ENCODE measurements at places on chromosomes 6 and 20.

- no peak for DNase-seq
Observed at GRCh38 chr6:165976684-165977083, 191.0 kb downstream of the TBXT start.

- DNase-seq = no peak
Observed at GRCh38 chr6:13725570-13725969, 13.9 kb upstream of the RANBP9 start.

DNA sequence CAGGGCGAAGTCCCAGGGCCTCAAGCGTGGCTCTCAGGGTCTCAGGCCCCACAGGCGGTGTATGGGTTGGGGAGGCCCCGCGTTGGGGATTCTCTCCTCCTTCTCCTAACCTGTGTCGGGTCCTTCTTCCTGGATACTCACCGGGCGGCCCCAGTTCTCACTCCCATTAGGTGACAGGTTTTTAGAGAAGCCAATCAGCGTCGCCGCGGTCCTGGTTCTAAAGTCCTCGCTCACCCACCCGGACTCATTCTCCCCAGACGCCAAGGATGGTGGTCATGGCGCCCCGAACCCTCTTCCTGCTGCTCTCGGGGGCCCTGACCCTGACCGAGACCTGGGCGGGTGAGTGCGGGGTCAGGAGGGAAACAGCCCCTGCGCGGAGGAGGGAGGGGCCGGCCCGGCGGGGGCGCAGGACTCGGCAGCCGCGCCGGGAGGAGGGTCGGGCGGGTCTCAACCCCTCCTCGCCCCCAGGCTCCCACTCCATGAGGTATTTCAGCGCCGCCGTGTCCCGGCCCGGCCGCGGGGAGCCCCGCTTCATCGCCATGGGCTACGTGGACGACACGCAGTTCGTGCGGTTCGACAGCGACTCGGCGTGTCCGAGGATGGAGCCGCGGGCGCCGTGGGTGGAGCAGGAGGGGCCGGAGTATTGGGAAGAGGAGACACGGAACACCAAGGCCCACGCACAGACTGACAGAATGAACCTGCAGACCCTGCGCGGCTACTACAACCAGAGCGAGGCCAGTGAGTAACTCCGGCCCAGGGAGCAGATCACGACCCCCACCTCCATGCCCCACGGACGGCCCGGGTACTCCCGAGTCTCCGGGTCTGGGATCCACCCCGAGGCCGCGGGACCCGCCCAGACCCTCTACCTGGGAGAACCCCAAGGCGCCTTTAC, at the start of gene HLA-G:
HLA-G (plus strand) TSS at position 247 of the 892 bp plus-strand sequence; CDS start at position 267, 20 bp downstream.
- no peak for DNase-seq

DNA sequence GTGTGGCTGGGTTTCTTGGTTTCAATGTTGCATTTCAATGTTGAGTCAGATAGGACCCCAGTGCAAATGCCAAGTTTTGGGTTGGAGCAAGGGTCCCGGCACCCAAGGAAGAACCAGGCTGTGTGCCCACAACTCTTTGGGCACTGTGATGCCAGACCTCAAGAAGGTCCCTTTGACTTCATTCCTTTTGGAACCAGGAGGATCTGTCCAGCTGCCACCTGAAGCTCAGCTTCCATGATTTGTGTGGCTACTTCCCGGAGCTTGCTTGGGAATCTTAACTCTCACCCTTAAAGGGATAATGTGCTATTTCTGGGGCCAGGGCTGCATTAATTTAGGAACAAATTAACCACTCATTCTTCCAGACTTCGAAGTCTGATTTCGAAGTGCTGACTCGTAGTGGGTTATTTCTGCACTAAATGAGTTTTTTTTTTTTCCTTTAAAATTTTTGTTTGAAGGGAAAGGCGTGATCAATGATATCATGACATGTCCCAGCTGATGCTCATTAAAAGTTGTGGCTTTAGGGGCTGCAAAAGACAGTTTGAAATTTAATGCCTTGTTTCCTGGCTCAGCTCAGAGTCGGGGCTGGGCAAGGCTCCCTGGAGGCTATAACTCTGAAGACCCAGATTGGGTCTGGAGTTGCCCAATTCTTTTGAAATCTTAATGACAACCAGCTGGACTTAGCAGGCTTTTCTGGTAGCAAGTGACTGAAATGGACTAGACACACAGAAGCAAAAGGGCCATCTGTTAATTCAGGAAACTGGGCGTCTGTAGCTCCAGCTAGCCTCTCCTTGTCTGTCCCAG, 24.0 kb upstream of the PHACTR3 start:
- peak; percentile 92 for DNase-seq

DNA sequence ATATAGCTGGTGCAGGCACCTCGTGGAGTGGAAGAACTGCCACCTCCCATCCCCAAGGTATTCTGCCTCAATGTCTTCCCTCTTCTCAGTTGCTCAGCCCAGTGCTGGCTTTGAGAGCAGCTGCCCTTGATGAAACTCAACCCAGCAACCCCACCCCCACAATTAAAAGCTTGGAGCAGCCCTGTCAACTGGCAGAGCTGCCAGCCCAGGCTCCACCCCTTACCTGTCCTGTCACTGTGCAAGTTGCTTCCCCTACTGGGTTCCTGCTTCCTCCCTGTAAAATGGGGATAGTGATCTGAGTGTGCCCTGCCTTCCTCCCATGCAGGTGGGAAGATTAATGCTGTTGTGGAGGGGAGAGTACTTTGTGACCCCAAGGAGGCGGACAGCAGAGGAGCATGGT, 4.5 kb downstream of the TMEM63B start:
- DNase-seq = no peak

DNA sequence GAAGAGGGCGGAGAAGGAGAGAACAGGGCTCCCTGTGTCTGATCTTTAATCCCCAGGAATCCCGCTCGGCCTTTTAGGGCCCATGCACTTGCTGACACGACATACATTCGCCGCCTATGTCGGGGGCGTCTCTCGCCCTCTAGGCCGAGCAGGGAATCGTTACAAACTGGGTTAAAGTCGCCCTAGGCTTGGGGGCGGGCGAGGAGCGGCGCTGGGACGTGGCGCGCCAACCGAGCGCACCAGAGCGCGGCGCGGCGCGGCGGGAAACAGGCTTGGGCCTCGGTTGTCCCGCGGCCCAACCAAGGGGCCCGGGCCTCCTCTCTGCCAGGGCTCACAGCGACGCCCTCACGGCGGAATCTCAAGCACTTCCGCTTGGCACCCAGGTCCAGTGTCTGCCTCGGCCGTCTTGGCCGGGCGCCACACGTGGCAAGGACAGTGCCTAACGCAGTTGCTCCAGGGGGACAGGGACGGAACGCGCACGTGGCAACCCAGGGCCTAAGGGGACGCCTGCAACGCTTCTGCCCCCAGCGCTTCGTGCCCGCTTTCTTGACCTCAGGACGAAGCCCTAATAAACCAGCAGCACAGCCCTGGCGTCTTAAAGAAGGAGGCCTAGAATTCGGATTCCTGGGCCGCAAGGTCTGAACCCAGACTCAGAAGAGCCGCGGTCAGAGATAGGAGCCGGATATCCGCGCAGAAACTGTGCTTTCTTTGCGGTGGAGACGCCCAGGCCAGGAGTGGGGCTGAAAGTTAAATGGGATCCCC, 71.5 kb downstream of the NCR2 start:
- DNase-seq = no peak

DNA sequence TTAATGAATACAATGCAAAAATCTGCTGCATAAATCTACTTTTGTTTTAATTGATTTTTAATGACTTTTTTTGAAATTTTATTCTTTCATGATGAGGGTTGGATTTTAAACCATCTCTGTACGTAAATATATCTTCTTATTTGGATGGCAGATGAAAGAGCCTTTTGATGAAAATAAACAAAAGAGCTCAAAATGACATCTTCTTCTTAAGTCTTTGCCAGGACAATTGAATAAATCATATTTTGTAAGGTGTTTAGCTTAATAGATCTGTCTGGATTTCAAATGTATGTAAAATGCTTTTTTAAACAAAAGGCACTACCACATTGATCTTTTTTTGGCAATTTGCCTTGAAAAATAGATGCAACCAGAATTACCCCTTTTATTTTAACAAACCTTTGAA, 39.3 kb downstream of the KIF6 start:
- no peak for DNase-seq

DNA sequence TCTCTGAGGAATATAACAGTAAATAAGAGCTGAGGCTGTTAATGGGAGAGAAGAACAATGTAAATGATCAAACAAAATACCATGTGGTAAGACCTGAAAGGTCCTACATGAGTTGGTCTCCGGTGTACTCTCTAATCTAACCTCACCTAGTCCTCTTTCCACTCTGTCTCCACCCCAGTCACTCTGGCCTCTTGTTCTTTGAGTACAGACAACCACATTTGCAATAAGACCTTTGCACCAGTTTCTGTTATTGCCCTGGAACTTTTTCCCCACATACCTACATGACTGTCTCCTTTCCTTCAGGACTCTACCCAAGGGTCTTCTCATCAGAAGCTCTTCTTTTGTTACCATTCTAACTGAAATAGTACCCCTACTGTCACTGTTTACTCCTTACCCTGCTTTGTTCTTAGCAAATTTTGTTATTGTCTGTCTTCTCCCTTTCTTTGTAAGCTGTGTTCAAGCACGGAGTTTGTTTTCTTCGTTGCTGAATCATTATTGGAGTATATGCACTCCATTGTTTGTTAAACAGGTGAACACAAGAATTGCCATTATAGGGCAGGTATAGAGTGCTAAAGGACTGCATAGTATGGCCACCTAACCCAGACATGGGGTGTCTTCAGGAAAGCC, 37.3 kb downstream of the MAPK14 start:
- DNase-seq = no peak

- DNase-seq = no peak
Observed at GRCh38 chr6:382883-383810, 8.4 kb upstream of the IRF4 start.

DNA sequence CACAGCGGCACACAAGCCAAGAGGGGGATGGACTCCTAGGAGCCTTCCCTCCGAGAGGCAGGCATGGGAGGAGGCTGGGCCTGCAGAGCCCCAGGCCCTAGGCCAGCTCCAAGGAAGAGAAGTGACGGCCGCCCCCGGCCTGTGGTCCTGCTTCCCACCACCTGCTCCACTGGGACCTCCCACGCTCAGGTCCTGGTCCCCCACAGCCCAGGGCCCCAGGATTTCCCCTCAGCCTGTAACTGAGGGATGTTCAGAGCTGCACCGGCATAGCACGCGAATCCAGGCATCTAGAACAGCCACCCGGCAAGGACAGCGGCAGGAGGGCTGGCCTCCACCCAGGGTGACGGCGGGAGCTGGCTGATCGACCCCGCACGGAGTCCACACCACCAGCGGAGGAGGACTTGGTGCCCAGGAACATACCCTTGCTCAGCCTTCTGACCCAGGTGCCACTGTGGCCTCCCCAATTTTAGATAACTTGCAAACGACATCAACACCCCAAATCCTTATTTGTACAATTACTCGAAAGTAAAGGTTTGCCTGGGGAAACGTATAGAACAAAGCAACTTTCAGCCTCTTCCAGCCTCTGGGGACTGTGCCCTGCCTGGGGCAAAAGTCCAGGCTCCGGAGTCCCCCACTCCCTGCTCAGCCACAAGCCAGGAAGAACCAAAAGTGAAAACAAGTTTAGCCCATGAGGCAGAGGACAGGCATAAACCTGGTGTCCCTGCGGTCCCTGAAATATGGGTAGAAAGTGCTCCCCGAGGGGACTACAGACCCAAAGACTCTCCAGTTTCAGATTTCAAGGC, 3.5 kb downstream of the GATA5 start:
- DNase-seq = no peak

DNA sequence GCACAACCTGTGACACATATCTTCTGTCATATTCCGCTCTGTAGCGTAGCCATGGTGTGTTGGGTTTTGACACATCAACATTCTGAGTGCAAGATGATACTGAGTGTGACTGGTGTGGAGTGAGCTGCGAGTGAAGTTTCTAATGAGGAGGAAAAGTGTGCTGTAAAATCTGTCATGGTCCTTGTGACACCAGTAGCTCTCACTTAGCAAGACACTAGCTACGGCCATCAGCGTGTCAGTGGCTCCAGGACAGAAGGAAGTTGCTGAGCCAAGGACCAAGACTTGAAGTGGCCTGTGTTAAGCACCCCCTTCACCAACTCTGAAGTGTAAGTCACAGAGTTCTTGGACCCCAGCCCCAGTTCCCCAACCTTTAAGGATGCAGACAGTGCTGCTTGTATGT, 72.1 kb downstream of the TSHZ2 start:
- no peak for DNase-seq

GRCh38 chr6:20202324-20202658, 10.0 kb downstream of the MBOAT1 start:
- DNase-seq = no peak

DNA sequence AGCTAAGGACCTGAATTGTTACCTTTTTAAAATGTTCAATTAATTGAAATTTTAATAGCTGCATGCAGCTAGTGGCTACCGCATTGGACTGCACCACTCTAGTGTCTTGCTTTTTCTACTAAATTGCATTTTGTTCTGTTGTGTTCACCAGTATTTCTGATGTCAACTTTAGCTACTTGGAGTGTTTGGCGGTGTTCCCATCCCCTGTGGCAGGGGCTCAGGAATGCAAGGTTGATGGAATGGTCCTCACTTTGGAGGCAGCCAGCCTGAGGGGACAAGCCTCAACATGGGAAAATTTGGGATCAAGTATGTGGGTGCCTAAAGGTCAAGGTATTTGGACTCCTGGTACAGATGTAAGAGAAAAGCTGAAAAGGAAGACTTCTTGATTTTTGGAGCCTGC, 230.1 kb upstream of the PRND start:
- DNase-seq = no peak

GRCh38 chr20:64222291-64222735, 33.2 kb upstream of the PCMTD2 start:
- no peak for DNase-seq

DNA sequence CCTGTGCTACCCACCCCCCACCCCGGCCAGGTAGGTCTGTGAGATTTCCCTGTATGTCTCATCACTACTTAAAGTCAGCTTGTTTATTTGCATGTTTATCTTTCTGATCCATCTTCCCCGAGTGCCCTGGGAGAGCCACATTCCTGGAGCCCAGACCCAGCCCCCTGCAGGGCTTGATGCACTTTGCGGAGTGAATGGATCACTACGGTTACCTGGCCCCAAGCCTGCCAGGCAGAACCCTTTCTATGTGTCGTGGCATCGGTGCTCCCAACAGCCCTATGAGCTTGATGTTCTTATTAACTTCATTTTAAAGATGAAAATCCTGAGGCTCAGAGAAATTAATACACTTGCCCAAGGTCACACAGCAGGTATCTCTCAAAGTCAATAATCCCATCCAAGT, 13.6 kb upstream of the SLCO4A1 start:
- no peak for DNase-seq

- no peak for DNase-seq
Observed at GRCh38 chr6:15644904-15645303, 17.9 kb downstream of the DTNBP1 start.

GRCh38 chr6:151609146-151609902, 115.5 kb downstream of the CCDC170 start:
- no peak for DNase-seq

- DNase-seq = peak; percentile 30
Observed at GRCh38 chr6:15876406-15876805, 213.6 kb upstream of the DTNBP1 start.

DNA sequence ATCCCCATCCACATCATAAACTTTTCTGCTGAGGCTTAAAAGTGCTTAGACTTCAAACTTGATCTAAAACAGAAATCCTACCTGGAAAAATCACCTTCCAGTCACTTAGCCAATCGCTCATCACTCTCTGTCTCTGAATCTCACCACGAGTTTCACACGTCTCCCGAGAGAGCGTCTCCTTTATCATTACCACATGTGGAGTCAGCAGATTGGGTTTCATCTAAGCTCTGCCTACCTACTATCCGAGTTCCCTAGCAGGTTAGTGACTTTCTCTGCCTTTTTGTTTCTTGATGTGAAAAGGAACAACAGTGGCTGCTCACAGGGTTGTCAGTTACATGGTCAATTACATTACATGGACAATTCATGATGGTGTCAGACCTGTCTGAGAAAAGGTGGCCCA, 286.2 kb downstream of the ESR1 start:
- DNase-seq = no peak

All from AG08395 (cell line).